ENCODE measurements at places on chromosomes 5 and 9. TPM values are rescaled to one million over a fixed set of nuclear protein-coding genes. Genes with fewer than 3 reads are reported as not detected.

SLC34A3 gene
- 0.09 TPM for total RNA-seq

PCDHB11 gene
- 2.1 TPM for total RNA-seq

GABBR2 gene
- 2.2 TPM for total RNA-seq

ITGA1 gene
- 83.1 TPM for total RNA-seq

HTR1A gene
- not detected for total RNA-seq

DNA sequence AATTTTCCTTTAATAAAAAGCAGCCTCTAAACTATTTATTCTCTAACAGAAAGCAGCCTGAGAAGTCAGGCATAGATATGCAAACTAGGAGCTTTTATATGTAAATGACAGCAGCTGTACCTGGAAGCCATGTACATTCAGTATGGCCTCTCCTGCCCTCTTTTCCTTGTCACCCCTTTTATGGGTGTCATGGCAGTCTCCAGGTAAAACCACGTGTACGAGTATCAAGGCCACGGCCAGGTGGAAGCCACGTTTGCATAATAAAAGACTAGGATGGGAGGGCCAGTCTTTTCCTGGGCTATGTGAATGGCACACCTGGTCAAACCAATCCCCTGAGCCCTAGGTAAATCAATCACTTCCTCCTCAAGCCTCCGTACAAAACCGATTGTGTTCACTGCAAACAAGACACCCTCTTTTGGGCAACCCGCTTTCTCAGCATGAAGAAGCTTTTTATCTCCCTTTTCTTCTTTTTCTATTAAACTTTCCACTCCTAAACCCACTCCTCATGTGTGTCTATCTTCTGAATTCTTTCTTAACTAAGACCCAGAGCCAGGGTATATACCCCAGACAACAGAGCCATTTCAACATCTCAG lies 419.5 kb upstream of the CTNND2 start:
- DNase-seq, result no peak

GRCh38 chr9:92534204-92534603 lies 1.6 kb downstream of the ECM2 start:
- no peak for DNase-seq

GRCh38 chr5:61638476-61638875 lies 306.4 kb downstream of the ZSWIM6 start:
- DNase-seq, result no peak

GRCh38 chr5:111755942-111756381 lies 1.0 kb downstream of the NREP start:
- no peak for DNase-seq

DNA sequence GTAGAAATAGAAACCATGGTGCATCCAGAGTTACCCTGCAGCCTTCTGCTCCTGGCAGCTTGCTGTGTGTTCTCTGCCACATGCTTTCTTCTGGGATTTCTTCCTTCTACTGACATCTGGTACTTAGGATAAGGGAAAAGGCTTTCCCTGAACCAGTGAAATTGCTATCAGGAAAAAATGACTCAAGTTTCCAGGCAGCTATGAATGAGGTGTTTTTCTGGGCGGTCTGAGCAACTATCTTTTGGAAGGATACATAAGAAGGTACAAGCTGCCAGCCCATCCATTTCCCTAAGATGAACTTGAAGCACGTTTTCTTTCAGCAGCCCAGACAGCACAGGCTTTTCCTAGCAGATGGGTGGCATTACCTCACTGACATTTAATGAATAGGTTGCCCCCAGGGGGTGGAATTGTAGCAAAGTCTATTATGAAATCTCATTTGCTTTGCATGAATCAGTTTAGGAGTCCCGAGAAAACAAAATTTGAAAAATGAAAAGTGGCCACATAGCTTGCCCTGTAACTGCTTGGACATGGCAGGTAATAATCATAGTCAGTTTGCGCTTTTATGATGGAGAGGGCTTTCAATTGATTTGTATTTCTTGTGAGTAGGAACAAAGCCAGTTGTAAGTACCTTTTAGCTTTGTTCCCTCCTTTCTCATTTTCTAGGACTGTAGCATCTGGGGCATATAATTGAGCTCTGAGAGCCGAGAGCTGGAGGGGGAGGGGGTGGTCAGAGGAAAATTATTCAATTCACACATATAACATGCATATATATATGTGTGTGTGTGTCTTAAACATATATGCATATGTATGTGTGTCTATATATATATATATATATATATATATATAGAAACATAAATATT lies 108.5 kb downstream of the C9orf152 start:
- DNase-seq, result peak; percentile 89

DNA sequence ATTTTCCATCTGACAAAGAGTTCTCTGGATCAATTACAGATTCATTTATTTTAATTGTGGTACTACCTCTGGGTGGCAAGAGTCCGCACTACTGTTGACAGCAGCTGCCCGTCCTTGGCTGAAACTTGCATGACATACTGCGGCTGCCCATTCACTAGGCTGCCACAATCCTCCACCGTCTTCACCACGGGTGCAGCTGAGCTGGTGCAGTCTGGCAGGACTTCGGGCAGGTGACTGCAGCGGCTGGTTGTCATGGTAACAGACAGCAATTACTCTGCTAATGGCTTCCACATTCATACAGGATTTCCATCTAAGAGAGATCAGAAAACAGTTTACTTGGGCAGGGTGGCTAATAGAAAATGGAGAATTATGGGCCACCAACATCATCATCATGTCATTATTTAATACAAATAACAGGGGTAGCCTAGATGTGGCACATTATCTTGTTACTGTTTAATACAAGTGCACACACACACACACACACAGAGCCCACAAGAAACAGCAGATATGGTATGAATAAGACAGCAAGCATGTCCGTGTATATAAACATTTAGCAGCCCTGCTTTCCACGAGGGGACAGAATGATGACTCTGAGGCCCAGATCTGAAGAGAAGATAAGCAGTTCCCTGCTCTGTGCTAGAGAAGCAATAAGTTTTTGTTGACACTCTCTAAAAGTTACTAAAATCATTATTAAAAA lies 112.3 kb downstream of the MARCHF3 start:
- peak; percentile 72 for DNase-seq

- no peak for DNase-seq
Measured at GRCh38 chr9:353077-353476, 138.4 kb downstream of the DOCK8 start.

- DNase-seq, result no peak
Measured at GRCh38 chr5:133487093-133487492, 125.2 kb downstream of the FSTL4 start.

- DNase-seq, result peak; percentile 15
Measured at GRCh38 chr9:6686396-6686795, 40.9 kb upstream of the GLDC start.

GRCh38 chr9:85079349-85079748 lies 409.8 kb downstream of the NTRK2 start:
- DNase-seq, result no peak

- DNase-seq, result peak; percentile 33
Measured at GRCh38 chr5:6686915-6687409, 26.3 kb upstream of the TENT4A start.

GRCh38 chr5:151847871-151848270 lies 76.1 kb downstream of the G3BP1 start:
- DNase-seq, result no peak

DNA sequence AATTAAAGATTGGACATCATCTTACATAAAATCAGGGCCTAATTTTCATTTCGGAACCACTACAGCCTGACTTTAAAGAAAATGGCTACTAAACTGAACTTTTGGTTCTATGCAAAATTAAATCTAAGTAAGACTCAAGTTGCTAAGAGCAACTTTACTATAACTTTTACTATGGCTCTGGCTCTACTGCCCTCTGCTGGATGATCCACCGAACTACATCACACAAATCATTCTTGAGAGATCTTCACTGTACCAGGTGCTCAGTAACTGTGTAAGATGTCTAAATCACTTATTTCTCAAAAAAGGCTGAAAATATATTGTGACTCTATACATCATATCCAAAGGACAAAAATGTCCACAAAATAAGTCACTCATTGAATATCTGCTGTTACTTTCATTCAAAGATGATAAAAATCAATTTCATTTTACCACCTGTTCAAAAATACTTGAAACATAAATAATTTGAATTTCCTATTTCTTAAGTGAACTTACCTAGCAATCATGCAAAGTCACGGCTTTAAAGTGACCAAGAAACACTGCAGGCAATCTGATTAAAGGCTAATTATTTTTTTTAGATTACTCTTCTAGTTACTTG lies 13.5 kb downstream of the MOCS2 start:
- no peak for DNase-seq

DNA sequence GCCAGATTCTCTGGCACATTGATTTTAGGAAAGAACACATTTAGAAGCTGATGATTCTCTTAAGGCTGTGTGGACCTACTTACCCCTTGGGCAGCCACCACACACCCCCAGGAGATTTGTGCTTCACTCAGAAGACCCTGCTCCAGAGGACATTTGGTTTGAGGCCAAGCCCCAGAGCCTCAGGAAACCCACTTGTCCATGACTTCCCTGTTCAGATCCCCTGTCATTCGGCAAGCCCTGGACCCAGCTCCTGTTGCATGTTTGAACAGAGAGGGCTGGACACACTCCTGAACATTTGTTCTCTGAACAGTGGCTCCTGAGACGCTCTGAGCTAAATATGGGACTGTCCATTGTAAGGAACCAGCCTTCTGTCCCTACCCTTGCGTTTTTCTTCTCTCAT lies 82.1 kb downstream of the AMBP start:
- DNase-seq, result no peak

GRCh38 chr9:18275313-18275990 lies 198.5 kb upstream of the ADAMTSL1 start:
- DNase-seq, result no peak

Measured in astrocyte (in vitro differentiated cells and primary cell).